Activated T-cell treated with anti-CD3 and anti-CD28 coated beads, Interleukin-2, amount 50 U/mL, for 4 hours (primary cell): ENCODE measurements at places on chromosomes 2 and 18.

- no peak for DNase-seq
Observed at GRCh38 chr2:58098254-58099095, 51.9 kb downstream of the VRK2 start.

- DNase-seq: no peak
Observed at GRCh38 chr18:46712406-46712805, 44.4 kb downstream of the ST8SIA5 start.

DNA sequence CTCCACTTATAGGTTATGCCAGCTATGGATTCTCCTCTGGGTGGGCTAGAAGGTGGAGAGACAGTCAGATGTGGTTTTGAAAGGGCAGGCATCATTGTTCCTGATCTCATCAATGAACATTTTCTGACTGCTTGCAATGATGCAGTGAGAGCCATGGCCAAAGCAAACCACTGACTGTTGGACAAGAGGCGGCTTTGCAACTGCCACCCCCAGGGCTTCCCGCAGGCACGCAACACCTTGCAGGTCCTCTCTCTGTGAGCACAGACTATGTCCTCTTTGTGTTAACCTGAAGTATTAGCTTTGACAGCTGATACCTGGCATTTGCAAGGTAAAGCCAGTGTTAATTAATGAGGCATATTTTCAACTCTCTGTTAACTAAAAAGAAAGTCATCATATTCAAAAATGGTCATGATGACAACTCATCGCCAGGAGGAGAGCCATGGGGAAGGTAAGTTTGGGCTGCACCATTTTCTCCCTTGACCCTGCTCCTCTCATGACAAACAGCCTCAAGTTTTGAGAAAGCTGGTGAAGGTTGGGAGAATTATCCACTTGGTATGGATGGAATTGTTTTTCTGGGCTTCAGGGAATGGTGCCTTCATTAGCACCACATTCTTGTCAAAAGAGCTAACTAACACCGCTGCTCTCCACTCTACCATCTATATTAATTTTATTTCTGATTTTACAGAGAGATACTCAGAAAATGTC, 14.9 kb upstream of the FAM124B start:
- no peak for DNase-seq

GRCh38 chr18:24460388-24460787, at the start of gene HRH4:
TSS of gene HRH4 (plus strand) at chr18:24460637. CDS start at chr18:24460729, 92 bp downstream.
- no peak for DNase-seq

- no peak for DNase-seq
Observed at GRCh38 chr2:206974551-206974950, 35.2 kb downstream of the CPO start.

DNA sequence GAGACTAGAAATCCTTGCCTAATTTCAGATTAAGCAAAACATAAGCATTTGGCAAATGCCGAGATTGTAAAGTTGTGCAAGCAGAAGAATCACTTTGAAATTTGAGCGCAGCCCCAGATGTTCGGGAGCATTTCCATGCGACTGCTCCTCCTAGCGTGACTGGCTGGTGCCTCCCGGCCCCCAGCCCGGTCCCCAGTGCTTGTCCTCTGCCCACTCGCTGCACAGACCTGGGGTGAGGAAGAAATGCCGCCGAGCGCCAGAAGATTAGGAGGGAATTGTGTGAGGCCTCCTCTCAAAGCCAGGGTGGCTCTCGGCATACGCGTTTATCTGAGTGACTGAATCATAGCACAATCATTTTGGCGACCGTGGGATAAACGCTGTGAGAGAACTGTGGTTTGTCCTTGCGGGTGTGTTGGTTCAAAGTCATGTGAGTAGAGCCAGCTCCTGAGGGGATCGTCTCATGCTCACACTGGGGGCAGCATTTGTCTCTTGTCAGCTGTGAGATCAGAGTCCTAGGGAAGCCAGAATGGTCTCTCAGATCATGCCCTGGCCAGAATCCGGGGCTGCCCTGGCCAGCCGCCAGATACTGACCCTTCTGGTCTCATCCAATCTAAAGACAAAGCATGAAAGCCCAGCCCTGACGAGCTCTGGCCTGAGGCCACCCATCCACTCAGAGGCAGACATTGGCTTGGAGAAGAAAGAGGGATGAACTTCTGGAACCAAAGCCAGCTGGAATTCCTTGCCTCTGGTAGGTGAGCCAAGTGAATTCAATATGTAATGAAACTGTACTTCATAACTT, 189.3 kb downstream of the SH3RF3 start:
- no peak for DNase-seq

DNA sequence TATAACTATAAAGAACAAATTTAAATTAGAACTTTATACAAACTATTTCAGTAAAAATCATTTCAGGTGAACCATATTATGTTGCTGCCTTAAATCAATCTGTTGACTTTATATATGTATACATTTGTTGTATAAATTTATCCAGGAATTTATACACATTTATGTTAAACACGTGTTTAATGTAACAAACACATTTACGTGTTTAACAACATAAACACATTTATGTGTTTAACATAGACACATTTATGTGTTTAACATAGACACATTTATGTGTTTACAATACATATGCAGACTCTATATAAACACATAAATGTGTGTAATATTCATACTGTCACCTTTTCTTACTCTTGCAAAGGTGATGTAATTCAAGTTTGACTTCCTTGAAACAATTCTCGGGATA, 75.4 kb upstream of the TWSG1 start:
- DNase-seq: no peak

DNA sequence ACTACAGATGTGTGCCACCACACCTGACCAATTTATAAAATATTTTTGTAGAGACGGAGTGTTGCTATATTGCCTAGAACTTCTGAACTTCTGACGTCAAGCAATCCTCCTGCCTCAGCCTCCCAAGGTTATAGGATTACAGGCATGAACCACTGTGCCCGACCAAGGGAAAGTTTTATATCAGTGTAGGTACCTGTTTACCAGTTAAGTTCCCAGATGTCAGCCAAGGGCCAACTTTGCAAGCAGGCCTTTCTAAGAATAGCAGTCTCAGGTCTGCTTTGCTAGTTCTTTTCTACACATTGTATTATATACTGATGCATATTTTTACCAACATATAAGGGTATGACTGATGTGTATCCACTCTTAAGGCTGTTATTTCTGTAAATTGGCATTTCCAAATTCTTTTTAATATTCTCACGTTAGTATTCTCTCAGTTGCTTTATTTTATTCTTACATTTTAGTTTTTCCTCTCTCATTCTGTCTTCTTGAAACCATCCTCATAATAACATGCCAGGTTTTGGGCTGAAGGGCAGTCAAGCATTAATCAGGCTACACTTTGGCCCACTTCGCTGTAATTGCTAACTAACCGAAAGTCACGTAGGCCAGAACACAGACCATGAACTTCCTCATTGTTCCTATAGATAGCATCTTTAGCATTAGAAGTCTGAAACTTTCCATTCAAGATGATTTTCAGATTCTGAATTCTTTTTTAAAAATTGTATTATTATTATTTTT, 25.0 kb upstream of the CXXC1 start:
- DNase-seq: no peak

- no peak for DNase-seq
Observed at GRCh38 chr2:240722796-240723735, 31.4 kb downstream of the AQP12A start.
